ENCODE measurements at places on chromosomes 12 and 14.

DNA sequence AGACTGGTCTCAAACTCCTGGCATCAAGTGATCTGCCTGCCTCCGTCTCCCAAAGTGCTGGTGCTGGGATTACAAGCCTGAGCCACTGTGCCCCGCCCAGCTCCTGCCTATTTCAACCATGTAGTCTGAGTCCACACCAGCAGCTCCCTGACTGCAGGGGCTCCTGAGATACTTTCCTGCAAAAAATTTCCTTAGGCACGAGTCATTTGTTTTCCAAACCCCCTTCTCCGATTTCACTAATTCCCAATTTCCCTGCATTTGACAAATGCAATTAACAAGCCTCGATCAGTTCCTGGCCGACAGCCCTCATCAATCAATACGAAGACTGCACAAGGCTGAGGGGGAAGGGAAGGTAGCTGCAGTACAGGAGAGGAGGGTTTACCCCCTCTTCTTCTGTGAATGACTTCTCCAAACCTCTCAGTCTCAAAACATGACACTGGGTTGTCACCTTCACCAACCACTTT is 10.1 kb downstream of the PSMB5 start:
- DNase-seq, result no peak

- DNase-seq, result no peak
These were observed 29.3 kb upstream of the PNMA1 start for GRCh38 chr14:73743431-73743931.

GRCh38 chr12:59689776-59690175 is 93.9 kb downstream of the SLC16A7 start:
- DNase-seq, result no peak

DNA sequence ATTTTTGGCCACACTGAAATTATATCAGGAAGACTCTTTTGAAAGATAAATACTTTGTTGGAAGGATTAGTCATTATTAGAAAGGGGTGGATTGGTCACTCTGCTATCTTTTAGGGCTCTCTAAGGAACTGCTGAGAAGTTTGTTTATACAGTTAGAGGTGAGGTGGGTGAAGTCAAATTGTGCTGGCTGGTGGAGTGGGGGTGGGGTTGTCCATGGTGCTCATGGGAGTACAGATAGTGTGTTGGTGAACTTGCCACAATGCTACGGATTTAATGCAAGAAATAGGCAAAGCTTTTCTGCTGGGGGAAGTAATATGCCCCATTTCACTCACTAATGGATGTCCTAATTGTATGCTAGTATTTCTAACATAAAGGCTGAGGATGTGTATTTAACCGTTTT is 35.8 kb downstream of the SUSD6 start:
- DNase-seq, result no peak

DNA sequence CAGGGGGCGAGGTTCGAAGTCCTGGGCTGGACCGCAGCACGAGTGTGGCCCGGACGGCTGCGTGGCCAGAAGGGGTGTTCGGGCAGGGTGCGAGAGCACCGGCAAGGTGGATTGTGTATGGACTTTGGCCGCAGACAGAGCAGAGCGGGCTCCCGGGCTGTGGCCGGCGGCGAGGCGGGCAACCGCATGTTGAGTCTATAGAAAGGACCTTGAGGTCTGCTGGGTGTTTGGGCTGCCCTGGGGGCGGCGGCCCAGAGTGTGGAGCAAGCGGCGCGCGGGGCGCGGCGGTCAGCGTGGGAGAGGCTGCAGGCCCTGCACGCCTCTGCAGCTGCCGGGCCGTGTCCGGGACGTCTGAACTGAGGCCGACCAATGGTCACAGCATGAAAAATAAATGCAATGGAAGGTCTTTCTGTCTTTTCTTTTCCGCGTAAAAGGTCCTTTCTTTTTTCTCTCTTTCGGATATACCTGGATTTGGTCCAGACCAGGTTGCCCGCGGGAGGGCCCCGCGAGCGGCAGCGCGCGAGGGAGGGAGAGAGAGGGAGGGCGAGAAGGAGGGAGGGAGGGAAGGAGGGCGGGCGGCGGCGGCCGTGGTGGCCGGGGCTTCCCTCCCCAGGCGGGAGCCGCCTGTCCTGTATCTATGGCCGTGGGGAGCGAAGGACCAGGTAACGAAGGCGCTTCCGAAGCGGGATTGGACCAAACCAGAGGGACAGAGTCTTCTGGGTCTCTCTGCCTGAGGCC is 5.5 kb upstream of the HOXC9 start:
- no peak for DNase-seq

DNA sequence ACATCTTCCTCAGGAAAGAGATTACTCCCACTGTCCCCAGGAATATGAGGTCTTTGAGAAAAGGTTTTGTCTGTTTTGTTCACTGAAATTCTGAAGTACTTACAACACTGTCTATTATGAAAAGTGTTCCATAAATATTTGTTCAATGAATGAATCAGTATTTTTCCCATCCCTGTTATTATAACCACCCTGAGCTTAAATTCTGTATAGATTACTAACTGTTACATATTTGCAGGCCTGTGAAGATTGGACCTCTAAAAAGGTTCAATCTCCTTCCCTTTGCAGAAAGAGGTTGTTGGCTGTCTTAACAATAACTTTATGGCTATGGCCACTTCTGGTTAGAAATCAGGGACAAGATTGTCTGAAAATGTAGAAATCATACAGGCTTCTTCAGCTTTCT is 174.5 kb upstream of the NPAS3 start:
- DNase-seq, result no peak

All from SK-N-MC (cell line).